ENCODE measurements at places on chromosomes 5 and 9.

- no peak for DNase-seq
These were observed 498.8 kb upstream of the CD180 start for GRCh38 chr5:67695369-67695768.

GRCh38 chr5:77774981-77775789, 954 bp downstream of the TBCA start:
- DNase-seq, result no peak

GRCh38 chr9:21856301-21857094, 54.1 kb downstream of the MTAP start:
- no peak for DNase-seq

DNA sequence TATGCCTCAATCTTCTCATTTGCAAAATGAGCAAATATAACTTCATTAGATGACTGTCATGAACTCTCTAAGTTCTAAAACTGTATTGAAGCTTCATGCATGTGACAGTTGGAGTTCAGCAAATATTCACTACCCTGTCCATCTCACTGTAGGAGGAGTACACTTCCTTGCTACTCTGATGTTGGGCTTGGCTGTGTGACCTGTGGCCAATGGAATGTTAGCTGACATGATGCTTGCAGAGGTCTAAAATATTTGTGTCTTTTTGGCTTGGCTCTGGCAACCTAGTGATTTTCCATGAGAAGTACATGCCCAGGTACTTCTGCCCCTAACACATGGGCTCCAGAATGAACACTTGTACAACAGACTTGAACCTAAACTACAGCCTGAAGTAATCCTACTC, 203.1 kb upstream of the ANKH start:
- no peak for DNase-seq

DNA sequence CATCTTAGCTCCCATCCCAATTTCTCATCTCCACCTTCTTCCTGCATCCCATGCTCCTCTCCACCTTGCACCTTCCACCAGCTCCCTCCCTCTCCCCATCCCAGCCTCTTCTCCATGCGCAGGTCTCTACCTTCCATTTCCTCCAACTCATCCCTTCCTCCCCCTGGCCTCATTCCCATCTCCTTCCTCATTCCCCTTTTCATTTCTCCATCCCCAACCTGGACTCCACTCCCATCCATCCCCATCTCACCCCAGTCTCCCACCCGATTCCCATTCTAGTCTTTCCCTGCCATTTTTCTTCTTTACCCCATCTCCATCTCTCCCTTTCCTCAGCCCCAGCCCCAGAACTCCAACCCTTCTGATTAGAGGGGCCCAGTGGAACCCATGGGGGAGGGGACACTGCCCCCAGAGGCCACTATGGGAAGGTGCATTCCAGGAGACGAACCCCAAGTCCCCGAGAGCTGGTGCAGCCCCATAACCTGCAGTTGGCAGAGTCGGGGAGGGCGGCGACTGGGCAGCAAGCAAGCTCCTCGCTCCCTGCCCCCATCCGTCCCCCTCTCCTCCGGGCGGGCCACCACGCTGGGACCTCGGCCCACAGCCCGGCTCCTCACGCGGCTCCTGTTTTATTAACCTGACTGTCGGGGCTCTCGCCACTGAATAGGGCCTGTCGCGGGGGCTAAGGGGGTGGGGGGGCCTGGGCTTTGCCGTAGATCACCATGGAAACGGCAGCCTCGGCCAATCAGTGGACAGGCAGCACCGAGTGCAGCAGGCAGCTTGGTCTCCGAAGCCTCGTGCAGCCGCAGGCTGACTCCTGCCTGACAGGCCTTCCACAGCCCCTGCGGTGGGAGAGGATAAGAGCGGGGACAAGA, 66.7 kb downstream of the PCDH1 start:
- DNase-seq, result peak; percentile 7

- DNase-seq, result no peak
These were observed 483.5 kb upstream of the CD180 start for GRCh38 chr5:67680099-67680498.

- no peak for DNase-seq
These were observed 343.7 kb downstream of the ENC1 start for GRCh38 chr5:74296685-74297408.

DNA sequence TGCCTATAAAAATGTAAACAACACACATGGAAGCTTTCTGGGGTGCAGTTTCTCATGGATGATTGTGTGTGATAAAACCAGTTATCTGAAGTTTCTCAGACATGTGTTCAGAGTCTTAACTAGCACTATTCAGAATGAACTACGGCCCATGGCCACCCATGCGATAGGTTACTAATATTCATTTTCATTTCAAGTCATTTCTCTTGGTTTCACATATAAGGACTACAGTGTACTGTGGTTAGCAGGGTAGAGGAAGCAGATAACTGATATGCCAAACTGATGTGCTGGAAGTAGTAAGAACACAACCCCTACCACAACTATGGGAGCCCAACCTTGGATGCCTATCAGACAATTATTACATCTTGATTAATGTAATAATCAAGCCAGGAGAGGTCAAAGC, 372.1 kb downstream of the DTWD2 start:
- no peak for DNase-seq

- DNase-seq, result no peak
These were observed 214.3 kb downstream of the C9orf50 start for GRCh38 chr9:129406278-129407225.

DNA sequence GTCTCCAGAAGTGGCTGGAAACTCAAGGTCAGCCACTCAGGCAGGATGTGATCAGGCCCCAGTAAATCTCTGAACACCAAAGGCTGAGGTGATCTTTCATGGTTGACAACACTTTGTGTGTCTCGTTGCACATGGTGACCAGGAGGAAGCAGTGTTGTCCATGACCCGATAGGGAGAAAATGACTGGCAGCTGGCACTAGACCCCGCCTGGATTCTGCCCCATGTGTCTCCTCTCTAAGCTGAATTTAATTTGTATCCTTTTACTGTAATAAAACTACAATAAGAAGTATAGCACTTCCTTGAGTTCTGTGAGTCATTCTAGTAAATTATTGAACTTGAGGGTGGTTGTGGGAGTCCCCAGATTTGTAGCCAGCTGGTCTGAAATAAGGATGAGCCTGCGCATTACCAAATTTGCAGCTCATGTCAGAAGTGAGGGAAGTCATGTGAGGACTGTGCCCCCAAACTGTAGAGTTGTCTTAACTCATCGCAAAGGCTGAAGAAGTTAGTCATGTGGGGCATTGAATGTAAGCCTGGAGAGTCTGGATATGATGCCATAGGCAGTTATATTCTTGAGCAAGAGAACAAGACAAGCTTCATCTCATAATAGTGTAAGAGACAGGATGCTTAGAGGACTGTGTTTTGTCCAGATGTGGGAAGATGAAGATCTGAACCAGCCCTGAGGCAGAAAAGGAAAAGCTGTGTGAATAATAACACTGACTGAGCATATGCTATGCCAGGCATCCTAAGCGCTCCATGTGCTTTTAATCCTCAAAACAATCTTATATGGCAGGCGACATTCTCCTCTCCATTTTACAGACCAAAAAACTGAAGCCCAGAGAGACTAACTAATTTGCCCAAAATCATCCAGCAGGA, 55.9 kb downstream of the TMEM215 start:
- no peak for DNase-seq

DNA sequence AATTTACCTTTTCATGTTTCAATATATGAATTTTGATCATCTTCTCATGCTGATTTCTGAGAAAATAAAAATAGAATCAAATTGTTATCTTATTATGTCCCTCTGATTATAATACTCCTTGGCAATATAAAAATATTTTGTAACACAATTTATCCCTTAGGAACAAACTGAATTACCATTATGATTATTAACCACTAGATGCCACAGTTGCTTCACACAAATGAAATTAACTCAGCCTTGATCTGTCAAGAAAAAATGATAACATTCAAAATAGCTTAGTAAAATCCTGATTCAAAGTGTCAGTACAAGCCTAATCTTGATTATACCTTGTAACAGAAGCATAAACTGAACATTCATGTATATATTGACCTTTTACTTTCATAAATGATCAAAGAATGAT, 4.8 kb upstream of the CHSY3 start:
- no peak for DNase-seq

DNA sequence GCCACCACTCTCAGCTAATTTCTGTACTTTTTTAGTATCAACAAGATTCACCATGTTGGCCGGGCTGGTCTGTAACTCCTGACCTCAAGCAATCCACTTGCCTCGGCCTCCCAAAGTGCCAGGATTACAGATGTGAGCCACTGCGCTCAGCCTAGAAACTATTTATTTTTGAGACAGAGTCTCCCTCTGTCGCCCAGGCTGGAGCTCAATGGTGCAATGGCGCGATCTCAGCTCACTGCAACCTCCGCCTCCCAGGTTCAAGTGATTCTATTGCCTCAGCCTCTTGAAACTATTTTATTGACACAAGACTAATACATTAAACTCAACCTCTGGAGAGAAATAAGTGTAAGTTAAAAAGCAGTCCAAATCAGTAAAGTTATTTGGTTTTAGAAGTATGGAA, 34.0 kb downstream of the IL6ST start:
- DNase-seq, result no peak

DNA sequence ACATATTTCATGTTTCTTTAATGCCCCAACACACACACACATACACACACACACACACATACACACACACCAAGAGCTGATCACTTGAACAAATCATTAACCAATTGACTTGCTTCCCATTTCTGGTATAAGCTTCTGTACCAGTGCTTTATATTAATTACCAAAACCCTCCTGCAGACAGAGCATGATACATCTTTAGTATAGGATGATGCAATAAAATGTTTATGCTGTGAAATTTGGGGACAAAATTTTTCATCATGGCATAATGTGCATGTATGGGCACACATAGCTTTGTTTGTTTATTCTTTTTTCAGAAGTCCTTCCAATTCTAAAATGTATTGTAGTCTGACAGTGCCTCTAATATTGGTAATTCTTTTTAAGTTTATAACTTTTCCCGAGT, 34.5 kb downstream of the SLC1A3 start:
- no peak for DNase-seq

DNA sequence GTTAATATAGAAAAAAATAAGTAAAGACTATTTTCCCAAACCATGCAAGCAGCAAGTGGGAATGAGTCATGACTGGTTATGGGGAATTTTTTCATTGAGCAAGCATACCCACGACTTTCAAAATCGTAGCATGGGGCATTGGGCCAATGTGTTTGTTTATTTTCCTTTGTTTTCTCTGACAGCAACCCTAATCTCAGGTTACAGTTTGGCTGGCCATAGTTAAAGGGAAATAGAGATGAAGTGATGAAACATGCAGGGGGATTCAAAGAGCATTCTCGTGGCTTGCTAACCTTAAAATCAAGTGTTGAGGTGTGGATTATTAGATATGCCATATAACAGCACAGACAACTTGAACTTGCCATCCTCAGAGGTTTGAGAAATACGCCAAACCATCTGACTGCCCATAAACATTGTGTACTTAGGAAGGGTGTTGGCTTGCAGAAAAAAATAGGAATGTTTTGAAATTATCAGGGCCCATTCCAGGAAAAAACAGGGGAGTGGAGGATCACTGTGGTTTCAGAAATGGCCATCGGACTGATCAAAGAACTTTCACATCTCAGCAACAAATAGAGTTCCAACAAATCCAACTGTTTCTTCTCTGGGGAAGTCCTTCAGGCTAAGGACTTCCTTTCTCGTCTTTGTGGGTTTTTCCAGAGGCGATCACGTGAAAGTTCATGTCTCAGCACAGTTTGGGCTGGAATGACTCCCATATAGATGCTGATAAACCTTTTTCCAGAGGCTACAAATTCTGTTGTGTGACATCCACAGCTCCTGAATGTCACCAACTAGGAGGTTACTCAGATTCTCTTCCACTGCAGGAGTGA, 259.1 kb downstream of the SYK start:
- DNase-seq, result no peak

Data from CD4-positive, alpha-beta T cell treated with Interleukin-6 at 100 ng/mL for 8 hours (primary cell).